ENCODE measurements at places on chromosomes 6 and 20.
A peak's percentile ranks its signal among the peaks of the same experiment; 100 is the strongest.

- DNase-seq: no peak
Measured at GRCh38 chr6:23663652-23664051, 462.4 kb upstream of the NRSN1 start.

GRCh38 chr20:45098103-45098773, 2.7 kb downstream of the KCNS1 start:
- no peak for DNase-seq

GRCh38 chr6:36324191-36324590, 12.5 kb downstream of the BNIP5 start:
- no peak for DNase-seq

DNA sequence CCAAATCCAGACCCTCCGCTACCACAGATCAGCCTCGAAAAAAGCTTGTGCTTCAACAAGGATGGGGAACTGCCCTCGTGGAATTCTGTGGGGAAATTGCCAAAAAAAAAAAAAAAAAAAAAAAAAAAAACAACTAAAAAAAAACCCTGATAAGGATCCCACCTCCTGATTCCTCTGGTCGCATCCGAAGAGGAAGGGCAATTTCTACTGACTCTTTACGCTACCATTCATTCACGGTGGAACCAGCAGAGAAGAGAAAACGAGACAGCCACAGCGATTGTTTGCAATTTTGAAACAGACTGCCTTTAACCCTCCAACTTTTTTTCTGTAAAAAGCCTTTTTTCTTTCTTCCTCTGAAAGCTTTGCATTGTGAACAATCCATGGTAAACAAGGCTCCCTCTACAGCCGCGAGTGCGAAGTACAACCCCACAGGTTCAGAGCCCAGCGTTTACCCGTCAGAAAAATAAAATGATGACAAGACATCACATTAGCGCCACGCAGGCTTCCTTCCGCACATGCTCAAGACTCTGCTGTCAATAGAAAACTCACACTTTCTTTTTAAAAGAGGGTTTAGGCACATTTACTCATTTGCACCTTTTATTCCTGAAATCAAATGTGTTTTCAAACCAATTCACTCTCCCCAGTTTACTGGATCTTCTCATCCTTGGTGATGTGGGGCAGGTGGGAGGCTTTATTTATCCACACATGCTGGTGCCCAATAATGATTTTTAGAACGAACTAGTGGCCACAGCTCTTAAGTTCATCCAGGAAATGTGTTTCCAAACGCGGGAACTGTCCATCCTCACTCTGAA, 100.0 kb downstream of the NOL4L start:
- DNase-seq: peak; percentile 65

DNA sequence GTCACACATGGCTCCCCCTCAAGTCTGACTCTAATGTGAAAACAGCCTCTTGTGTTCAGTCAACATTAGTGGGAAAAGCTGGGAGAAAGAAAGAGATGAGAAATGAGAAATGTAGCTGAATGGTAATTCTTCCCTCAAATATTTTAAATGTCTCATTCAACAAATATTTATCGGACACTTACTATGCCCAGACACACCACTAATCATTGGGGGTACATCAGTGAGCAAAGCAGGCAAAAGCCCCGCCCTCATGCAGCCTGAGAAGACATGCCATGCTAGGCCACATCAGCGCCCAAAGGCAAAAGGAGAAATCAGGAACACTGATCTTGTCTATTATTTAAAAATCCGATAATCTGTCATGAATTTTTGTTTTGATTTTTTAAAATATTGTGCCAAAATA, 89.9 kb upstream of the ASF1A start:
- DNase-seq: no peak

DNA sequence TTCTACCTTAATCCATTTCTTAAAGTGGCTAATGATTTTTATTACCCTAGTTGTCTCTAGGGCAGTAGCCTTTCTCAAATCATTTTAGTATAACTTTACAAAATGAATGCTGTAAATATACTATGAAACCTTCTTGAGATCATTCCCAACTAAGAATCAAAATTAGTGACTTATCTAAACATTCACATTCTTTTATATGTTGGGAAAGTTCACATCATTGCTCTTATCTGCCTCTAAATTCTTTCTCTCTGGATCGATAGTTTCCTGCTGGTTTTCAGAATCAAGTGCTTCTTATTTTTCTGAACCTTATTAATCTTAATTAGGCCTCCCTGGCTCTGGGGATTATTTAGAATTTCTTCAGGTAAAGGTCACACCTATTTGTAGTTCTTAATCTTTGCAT, 126.8 kb downstream of the BCKDHB start:
- no peak for DNase-seq

GRCh38 chr6:66328200-66328599, 621.2 kb upstream of the EYS start:
- no peak for DNase-seq

- no peak for DNase-seq
Measured at GRCh38 chr6:40163924-40164323, 229.7 kb upstream of the MOCS1 start.

DNA sequence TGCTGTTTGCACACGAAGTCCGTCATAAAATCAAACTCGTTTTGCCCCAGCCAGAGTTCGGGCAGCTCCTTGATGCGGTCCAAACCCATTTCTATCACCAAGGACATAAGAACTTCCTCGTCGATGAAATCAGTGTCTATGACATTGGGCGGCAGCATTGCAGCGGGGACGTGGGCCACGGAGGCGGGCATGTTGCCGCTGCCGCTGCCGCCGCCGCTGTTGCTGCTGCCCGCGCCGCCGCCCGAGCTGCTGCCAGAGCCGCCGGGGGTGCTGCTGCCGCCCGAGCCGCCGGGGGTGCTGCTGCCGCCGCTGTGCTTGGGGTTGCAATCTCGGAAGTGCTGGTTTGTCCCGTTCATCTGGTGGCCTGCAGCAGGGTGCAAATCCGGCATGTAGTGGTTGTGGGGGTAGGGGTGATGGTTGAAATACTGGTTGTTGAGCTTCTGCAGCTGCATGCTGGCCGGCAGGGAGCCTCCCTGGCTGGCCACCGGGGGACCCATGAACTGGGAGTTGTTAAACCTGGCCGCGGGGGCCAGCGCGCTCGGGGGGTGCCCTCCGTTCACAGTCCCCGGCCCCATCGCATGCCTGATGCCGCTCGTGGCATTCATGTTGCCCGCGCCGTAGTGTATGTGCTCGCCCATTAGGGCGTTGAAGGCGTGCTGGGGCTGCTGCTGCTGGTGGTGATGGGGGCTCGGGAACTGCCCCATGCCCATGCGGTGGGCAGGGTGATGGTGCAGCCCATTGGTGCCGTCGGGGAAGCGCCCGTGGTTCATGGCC, 1.1 kb downstream of the CITED2 start:
- DNase-seq: peak; percentile 42

DNA sequence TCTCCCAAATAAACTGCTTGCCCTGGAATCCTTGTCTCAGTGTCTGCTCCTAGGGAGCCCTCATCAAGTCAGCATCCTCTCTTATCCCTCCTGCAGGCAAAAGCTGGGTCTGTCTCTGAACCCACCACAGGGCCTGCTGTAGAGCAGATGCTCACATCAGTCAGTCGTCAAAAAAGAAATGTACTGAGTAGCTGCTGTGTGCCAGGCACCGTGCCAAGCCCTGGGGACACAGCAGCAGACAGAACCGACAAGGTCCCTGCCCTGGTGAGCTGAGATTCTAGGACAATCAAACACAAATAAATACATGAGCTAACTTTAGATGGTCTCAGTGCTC, 68.5 kb downstream of the EYA2 start:
- no peak for DNase-seq

GRCh38 chr6:39269961-39270360, 40.7 kb upstream of the KCNK5 start:
- DNase-seq: no peak

DNA sequence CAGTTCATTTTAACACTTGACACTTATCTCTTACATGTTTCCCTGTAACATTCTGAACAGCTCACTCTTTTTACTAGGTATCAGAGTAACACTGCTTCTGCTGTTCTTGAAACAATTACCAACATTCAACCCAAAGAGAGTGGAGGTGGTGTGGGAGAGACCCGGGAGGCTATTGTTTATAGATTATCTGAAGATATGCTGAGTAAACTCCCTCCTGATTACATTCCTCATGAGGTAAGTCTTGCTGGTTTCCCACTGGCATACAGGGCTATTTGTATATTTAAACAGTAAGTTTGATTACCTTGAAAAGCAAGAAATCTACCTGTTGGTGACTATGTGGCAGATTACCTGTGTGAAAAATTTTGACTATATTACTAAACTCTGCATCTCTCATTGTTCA, 39.8 kb upstream of the GLP1R start:
- no peak for DNase-seq

DNA sequence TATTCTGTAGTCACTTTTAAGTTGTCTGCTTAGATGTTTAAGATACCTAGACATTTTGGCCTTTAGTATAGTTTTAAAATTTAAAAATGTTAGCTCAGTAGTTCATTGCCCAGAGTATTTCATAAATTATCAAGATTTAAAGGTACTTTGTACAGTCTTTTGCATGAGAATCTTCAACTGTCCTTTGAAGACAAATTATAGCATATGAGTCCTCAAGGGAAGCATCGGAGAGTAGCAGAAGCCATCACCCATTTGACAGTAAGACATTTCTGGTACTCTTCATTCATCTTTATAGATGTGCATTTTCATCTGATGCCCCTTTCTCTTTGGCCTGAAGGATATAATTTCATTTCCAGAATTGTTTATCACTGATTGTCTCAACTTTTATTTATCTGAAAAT, 89.5 kb downstream of the NCOA3 start:
- DNase-seq: no peak

GRCh38 chr6:115767931-115768330, 292.8 kb downstream of the FRK start:
- DNase-seq: no peak

Data from HEK293T (cell line).